Erythroblast (primary cell): ENCODE measurements at places on chromosomes 5 and 9.
A peak's percentile ranks its signal among the peaks of the same experiment; 100 is the strongest.

DNA sequence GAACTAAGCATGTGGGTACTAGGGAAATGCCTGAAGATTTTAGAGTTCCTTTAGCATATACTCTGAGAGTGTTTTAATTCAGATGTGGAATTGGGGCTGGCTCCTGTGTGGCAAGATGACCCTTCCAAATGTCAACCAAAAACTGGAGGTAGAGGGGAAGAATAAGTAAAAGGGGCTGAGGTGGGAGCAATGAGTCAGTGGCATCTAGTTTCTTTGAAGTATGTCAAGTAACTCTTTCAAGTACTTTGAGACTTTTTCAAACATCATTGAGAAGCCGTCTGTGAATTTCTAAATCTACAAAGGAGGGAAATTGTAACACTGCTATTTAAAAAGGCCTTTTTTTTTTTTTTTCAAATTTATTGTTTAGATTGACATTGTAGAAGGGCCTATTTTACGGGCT is 184.4 kb downstream of the MAN2A1 start:
- no peak for DNase-seq

GRCh38 chr5:90476391-90476790 is 1.7 kb downstream of the POLR3G start:
- DNase-seq: peak; percentile 36

GRCh38 chr9:79107911-79108676 is 463.7 kb upstream of the TLE4 start:
- DNase-seq: no peak

DNA sequence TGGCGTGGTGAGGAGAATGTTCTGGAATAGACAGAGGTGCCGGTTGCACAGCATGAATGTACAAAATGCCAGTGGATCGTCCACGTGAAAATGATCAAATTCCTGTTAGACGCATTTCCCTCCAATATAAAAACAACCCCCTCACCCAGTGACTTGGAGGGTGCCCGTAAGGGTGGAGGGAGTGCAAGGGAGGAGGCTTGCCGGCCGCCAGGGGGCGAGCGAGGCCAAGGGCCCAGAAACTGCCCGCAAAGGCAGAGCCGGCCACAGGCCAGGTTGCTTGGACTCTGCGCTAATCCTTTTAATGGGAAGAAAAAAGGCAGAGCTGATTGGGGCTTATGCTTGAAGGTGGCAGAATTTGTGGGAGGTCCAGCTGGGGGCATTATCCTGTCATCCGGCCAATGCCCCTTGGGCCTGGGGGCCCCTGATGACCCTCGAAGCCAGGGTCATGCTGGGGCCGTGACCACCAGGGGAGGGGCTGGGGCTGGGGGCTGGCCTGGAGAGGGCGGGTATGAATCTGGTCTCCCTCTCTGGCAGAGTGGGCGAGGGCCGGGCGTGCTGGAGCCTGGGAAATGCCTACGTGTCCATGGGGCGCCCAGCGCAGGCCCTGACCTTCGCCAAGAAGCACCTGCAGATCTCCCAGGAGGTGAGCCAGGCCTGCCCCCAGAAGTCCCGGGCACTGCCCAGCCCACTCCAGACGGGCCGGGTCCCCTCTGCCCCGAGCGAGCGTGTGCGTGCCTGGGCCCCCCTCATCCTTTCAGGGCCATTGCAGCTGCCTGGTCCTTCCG is 12.0 kb downstream of the GPSM1 start:
- DNase-seq: peak; percentile 79

DNA sequence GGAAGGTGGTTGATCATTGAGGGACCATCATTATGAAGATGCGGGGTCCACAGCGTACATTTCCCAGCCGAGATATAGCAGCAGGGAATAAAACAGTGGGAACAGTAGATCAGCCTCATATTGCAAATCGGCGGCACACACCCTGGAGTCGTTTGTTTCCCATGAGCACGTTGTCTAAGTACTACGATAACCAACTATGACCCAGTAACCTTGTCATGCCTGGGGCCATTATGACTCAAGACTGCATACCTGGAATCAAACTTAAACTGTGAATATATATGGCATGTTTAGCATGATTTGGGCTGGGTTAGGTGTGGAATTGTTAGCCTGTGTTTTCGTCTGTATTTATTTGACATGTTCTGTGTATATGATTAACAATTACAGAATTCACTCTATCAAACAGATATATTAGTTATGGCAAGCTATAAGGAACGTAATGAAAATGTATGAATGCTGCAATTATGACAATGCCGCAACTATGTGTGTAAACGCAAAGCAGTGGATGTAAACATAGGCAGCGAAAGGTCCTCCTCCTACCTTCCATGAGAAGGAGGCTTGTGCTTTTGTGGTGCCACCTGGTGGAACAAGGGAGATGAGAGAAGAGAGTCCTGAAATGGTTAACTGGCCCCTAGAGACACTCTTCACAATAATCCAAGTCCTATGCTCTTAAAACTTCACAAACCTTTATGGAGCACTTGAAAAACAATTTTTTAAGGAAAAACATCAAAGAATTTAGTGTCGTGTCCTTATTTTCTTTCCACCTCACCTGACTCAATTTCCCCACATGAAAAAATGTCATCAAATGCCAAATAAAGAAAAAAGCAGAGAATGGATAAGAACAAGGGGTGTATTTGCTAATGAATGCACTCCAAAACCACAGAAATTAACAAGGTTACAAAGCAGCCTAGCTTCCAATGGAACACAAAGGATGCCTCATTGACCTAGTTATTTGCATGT is 47.1 kb downstream of the SEMA5A start:
- peak; percentile 1 for DNase-seq

DNA sequence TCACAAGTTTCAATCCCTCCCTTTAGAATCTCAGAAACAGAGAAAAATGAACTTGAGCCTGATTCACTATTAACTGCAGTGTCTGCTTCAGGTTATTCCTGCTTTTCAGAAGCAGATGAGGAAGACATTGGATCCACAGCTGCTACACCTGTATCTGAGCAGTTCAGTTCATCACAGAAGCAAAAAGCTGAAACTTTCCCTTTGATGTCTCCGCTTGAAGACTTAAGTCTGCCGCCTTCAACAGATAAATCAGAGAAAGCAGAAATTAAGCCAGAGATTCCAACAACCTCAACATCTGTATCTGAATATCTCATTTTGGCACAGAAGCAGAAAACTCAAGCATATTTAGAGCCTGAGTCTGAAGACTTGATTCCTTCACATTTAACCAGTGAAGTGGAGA is 42.1 kb downstream of the CMYA5 start:
- DNase-seq: no peak

GRCh38 chr9:76943054-76943453 is 37.1 kb upstream of the PRUNE2 start:
- DNase-seq: no peak

- no peak for DNase-seq
These were observed 3.5 kb upstream of the HRH2 start for GRCh38 chr5:175654339-175654738.

GRCh38 chr5:25649628-25650265 is 1005.0 kb upstream of the CDH10 start:
- DNase-seq: no peak

DNA sequence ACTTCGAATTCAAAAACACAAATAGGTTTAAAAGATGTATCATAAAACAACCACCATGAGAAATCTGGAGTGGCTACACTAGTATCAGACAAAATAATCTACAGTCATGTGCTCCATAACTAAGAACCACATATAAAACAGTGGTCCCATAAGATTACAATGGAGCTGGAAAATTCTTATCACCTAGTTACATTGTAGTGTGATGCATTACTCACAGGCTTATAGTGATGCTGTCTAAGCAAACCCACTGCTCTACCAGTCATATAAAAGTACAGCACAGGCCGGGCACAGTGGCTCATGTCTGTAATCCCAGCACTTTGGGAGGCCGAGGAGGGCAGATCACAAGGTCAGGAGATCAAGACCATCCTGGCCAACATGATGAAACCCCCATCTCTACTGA is 160.1 kb downstream of the ROR2 start:
- DNase-seq: no peak

GRCh38 chr9:34503406-34503805 is 19.4 kb downstream of the ENHO start:
- DNase-seq: no peak

- DNase-seq: peak; percentile 78
These were observed 1.1 kb downstream of the HNRNPA0 start for GRCh38 chr5:137752905-137753690.

DNA sequence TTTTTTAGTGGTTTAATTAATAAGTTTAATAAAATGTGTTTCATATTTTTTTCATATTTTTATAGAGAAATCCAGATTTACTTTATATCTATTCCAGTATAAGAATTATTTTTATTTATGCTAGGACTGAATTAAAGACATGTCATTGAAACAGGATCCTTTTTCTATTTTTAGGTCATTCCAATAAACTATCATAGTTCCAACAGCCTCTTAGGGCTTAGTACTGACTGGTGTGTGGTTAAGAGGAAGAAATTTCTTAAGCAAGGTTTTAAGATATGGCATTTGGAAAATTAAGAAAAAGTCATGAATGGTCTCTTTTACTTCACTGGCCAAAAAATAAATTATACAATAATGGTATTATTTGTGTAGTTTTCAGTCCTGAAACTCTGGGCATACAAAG is 31.2 kb upstream of the PRR16 start:
- no peak for DNase-seq

- no peak for DNase-seq
These were observed 291.9 kb downstream of the EDIL3 start for GRCh38 chr5:84092738-84093137.

GRCh38 chr5:178551059-178551458 is 39.1 kb downstream of the COL23A1 start:
- DNase-seq: peak; percentile 20

GRCh38 chr5:103646698-103647614 is 84.4 kb upstream of the NUDT12 start:
- no peak for DNase-seq

DNA sequence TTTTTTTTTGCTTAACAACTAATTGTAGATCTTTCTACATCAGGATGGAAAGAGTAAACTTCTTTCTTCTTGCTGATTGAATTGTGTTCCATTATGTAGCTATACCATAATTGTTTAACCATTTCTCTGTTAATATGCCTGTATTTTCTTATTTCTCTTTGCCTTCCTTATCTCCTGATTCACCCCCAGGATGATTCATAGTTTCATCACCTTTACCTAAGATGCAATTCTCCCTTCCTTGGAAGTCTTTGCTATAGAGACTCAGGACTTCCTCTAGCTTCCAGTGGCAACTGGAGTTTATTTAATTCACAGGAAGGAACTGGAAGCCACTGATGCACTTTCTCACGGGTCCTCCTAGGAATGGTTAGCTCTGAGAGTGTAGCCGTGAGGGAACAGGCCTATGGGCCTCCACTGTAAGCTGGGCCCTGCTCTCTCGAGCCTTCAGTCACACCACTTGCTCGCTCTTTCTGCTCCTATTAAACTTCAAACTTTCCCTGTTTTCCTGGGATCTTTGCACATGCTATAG is 83.1 kb downstream of the FGF1 start:
- no peak for DNase-seq

GRCh38 chr5:147675168-147675567 is 107.4 kb downstream of the JAKMIP2 start:
- peak; percentile 48 for DNase-seq

DNA sequence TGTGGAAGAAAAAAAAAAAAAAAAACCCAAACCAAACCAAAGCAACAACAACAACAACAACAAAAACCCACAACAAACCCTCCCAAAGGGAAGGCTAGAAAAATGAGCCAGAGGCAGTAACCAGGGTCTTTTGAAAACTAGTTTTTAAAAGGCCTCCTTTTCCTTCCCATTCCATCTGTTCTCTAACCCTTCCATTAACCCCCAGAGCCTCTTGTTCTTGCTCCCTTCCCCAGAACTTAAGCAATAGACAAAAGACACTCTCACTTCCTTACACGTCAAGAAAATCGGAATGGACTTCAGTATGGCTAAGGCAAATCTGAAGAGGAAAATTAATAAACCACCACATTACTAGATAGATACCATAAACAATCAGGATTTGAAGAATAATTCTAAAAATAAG is 292.8 kb downstream of the ARL15 start:
- DNase-seq: no peak

DNA sequence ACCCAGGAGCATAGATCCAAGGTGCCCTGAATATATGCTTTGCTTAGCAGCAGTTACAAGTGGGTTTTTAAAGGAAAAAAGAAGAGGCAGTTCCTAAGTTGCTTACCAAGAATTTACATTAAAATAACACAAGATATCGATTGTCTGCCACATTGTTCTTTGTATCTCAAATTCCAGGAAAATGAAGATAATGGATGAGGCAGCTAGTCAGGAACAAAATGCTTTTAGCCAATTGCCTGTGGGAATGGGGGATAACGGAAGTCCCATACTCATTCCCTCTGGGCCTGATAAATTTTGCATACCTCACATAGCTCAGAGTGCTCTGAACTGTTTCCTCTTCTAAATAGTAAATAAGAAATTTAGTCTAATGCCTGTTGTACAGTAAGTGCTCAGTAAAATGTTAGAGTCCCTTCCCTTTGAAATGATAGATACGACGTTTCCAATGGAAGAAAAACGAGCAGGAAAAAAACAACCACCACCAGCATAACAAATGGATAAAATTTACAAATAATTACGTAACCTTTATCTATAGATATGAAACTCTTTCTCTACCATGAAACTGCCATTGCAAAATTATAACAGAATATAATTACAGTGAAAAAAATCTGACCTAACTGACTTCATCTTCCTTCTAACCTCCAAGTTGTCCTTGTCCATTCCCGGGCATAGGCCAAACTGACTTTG is 35.5 kb upstream of the TENT2 start:
- DNase-seq: no peak

DNA sequence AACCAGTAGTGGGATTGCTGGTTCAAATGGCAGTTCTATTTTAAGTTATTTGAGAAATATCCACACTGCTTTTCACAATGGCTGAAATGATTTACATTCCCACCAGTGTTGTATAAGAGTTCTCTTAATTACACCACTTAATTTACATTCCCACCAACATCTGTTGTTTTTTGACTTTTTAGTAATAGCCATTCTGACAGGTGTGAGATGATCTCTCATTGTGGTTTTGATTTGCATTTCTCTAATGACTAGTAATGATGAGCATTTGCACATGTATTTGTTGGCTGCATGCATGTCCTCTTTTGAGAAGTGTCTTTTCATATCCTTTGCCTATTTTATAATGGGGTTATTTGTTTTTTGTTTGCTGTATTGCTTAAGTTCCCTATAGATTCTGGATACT is 688.3 kb downstream of the PRR16 start:
- no peak for DNase-seq

DNA sequence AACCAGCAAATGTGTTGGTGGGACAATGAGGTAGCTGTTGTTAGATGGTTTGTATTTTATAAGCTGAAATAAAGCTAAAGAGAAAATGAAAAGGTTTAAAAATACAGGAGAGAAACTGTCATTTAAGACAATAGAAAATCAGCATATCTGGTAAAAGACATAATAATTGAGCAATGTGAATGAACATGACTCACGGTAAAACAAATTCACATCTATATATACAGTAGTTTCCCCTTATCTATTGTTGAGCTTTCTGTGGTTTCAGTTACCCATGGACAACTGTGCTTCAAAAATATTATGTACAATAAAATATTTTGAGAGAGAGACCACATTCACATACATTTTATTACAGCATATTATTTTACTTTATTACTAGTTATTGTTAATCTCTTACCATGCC is 1649.8 kb downstream of the EFNA5 start:
- DNase-seq: no peak
